ENCODE measurements at places on chromosomes 11 and 22.

GRCh38 chr22:39596601-39597000, 26.0 kb downstream of the CACNA1I start:
- DNase-seq: no peak

- no peak for DNase-seq
Observed at GRCh38 chr11:16049611-16050010, 306.7 kb downstream of the SOX6 start.

- no peak for DNase-seq
Observed at GRCh38 chr11:57977709-57978108, 46.0 kb upstream of the OR9Q1 start.

- DNase-seq: peak; percentile 26
Observed at GRCh38 chr22:40463017-40463631, 92.7 kb downstream of the SGSM3 start.

- DNase-seq: no peak
Observed at GRCh38 chr11:119262668-119263351, 54.1 kb downstream of the MCAM start.

Data from stimulated activated CD4-positive, alpha-beta T cell treated with anti-CD3 and anti-CD28 coated beads, TNF-alpha, amount 100 ng/mL, for 24 hours (primary cell).